T47D (cell line): ENCODE measurements at places on chromosomes 3 and 15.

DNA sequence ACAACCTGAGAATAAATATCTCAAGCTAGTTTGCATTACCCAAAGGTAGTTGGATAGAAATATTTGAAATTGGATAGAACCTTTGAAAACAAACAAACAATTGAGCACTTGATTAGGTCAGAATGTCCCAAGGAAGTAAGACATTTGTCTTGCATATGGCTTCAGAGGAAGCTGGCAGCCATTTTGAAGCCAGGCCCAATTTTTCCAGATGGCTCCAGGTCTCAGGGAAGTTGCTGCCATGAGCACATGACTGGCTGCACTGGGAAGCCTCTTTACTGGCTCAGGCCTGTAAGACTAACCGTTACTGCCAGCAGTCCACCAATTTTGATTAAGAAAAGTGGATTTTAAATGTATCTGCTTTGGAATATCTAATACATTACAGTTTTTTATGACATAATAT is 448.9 kb upstream of the DPH6 start:
- no peak for DNase-seq

GRCh38 chr3:65006300-65006739 is 318.5 kb upstream of the ADAMTS9 start:
- DNase-seq = no peak

GRCh38 chr15:78930577-78931388 is 14.1 kb downstream of the CTSH start:
- peak; percentile 56 for DNase-seq

DNA sequence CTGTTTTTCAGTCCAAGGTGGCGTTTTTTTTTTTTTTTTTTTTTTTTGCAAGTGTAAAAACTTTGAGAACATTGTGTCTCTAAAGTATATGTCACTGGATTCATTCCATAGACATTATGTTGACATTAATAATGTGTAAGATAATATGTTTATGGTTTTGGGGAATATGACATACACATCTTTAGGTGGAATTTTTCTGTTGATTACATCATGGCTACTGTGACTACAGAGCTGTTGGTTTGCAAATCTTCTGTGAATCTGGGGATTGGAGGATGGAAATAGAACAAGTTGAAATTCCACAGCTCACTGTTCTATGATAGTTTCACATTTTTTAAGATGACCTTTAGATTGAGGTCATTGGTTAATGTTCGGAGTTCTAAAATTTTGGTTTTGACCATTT is 24.4 kb upstream of the PLSCR2 start:
- no peak for DNase-seq

DNA sequence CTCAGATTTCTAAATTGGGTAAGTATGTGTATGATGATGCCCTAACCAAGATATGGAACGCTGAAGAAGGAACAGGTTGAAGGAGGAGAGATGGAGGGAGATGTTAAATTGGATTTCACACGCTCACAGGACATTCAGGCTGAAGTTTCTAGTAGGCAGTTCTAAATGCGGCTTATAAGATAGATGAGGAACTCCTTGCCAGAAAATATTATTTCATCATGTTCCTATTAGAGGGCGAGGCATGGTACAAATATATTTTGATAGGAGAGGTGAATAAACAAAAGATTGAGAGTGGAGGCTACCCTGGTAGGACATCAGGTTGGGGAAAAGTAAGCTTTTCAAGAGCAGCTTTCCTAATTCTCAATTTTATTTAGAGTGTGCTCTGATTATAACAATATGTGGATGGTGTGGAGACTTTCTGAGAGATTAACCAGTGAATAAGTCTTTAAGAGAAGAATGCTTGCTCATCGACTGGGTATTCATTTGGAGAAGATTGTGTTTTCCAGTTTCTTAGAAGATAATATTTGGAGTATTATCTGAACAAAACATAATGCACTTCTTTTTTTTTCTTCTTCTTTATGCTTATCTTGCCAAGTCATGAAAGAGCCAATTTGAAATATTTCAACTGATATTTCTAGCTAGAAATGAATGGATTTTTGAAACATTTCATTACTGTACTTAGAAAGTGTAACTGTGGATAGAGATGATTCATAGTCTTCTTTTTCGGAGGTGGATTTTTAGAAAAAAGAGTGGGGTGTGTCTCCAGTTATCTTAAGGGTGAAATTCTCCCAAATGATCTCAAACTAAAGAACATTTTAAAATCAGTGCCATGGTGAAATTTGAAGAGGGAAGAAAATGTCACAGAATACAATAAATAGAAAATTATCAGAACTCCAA is 88.5 kb downstream of the B3GALNT1 start:
- DNase-seq = no peak

DNA sequence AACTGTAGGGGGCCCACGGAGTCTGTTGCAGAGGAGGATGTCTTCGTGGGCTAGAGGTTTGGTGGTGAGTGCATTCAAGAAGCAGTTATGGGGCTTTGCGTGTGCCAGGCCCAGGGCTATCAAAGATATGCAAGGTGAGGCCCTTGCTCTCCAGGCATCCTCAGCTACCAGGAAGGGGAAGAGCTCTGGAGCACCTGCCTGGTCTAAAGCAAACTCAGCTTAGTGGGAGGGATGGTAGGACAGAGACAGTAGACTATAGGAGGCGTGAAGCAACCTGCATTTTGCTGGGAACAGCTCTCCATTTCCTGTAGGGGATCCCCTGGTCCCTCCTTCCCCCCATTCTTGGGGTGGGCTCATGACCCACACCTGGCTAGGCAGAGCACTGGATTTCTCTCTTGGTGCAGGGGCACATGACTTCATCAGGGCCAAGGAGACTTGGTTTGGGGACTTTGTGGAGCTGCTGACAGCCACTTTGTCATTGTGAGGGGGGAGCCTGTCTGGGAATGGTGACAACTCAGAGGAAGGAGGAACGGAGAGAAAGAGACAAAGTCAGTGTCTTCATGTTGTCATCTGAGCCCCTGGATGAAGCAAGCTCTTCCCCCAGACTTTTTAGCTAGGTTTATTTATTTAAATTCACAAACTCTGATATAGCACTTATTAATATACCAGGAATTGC is 8.6 kb upstream of the EEFSEC start:
- DNase-seq = no peak

GRCh38 chr15:80875568-80876347 is 96.6 kb downstream of the CEMIP start:
- no peak for DNase-seq

GRCh38 chr3:172153335-172153861 is 114.0 kb downstream of the FNDC3B start:
- DNase-seq = peak; percentile 64

DNA sequence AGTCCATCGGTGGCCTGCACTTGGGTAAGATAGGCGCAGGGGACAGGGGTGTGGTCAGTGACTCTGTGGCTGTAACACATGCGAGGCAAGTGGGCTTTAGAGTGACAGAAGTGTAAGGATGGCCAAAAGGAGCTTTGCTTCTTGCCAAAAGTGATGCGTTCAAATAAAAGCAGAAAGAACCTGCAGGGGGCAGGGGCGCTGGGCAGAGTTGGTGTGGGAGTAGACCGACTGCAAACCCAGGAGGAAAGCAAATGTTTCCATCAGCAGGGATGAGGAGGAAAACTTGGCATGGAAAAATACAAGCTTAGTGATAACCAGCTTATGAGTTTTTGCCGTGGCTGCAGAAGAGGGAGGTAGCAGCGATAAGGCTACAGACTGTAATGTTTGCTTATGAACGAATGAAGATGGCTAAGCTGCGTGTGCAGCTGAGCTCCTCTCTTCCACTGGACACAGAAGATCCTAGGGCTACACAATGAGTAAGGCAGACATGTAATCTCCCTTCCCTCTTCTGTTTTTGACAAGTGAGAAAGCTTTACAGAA is 149.4 kb downstream of the WNT5A start:
- no peak for DNase-seq

GRCh38 chr15:100779331-100780207 is 100.1 kb upstream of the ALDH1A3 start:
- no peak for DNase-seq

DNA sequence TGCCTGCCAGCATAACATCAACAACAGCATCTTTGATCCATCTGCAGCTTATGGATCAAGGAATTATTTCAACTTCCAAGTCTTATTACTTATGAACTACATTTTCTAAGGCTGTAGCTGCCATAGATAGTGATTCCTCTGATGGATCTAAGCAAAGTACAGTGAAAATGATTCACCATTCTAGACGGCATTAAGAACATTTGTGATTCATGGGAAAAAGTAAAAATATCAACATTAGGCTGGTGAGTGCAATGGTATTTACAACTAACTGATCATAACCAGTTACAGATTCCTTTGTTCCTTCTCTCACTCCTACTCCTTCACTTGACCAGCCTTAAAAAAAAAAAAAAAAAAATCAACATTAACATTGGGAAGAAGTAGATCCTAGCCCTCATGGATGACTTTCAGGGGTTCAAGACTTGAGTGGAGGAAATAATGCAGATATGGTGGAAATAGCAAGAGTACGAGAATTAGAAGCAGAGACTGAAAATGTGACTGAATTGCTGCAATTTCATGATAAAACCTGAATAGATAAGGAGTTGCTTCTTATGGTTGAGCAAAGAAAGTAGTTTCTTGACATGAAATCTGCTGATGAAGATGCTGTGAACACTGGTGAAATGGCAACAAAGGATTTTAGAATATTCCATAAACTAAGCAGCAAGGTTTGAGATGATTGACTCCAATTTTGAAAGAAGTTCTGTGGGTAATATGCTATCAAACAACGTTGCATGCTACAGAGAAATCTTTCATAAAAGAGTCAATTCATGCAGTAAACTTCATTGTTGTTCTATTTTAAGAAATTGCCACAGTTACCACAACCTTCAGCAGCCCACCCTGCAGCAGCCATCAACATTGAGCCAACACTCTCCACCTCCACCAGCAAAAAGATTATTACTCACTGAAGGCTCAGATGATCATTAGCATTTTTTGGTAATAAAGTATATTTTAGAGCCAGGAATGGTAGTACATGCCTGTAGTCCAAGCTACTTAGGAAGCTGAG is 22.8 kb downstream of the SLC12A6 start:
- DNase-seq = no peak

DNA sequence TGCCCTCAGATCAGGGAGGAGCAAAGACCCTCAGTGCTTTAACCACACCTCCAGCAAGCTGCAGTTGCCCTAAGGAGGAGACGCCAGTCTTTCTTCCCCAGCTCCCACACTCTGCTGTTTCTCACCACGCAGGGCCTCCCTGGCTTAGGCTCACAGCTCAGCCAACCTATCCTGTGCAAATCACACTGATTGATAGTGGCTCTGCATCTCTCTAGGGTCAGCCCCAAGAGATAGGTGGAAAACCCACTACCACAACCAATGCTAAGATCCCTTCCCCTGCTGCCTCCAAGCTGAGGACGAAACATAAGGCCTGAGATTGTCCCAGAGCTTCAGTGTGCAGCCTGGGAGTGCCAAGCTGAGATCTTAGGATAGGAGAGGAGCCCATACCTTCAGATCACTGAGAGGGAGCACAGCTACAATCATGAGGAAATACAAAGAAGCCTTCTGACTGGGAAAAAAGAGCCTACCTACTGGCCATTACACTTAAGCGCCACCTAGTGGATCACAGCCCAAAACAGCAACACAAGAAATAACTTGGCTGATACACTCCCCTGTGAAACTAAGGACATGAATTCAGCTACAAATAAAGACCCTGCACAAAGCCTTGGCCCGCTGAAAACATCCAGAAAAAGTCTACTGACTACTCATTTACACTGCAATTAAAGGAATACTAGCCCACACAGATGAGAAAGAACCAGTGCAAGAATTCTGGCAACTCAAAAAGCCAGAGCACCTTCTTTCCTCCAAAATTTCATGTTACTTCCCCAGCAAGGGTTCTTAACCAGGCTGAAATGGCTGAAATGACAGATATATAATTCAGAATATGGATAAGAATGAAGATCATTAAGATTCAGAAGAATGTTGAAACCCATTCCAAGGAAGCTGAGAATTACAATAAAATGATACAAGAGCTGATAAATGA is 271.5 kb upstream of the DCBLD2 start:
- DNase-seq = peak; percentile 30

GRCh38 chr3:195566797-195567196 is 16.9 kb downstream of the APOD start:
- no peak for DNase-seq

DNA sequence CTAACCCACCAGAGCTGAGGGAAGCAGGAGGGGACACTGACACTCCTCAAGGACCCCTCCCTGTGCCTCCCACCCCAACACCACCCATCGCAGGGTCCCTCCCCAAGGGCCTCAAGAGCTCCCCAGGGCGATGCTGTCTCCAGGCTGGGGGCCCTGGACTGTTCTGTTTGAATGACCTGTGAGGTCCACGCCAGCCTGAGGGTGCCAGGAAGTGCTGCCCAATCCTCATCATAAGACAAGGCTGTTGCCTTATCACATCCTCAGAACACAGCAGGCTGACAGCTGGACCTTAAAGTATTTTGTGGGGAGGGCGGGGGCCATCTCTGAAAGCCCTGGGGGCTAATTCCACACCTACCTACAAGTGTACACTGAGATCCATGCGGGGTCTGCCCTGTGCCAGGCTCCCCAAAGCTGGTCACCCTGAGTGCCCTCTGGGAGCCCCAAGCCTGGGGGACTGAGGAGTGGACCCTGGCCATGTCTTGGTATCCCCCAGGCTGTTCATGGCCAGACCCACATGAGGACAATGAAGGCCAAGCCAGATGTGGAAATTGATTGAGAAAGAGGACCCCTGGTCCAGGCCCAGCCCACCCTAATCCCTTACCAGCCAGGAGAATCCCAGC is 23.8 kb upstream of the GOLGA6C start:
- DNase-seq = no peak

GRCh38 chr3:100516232-100516631 is 23.8 kb downstream of the TMEM45A start:
- DNase-seq = no peak
